Stimulated activated CD4-positive, alpha-beta T cell treated with anti-CD3 and anti-CD28 coated beads, Interleukin-1b, Interleukin-23, amount 100 ng/mL, for 1 hour (primary cell): ENCODE measurements at places on chromosomes 2 and 18.

DNA sequence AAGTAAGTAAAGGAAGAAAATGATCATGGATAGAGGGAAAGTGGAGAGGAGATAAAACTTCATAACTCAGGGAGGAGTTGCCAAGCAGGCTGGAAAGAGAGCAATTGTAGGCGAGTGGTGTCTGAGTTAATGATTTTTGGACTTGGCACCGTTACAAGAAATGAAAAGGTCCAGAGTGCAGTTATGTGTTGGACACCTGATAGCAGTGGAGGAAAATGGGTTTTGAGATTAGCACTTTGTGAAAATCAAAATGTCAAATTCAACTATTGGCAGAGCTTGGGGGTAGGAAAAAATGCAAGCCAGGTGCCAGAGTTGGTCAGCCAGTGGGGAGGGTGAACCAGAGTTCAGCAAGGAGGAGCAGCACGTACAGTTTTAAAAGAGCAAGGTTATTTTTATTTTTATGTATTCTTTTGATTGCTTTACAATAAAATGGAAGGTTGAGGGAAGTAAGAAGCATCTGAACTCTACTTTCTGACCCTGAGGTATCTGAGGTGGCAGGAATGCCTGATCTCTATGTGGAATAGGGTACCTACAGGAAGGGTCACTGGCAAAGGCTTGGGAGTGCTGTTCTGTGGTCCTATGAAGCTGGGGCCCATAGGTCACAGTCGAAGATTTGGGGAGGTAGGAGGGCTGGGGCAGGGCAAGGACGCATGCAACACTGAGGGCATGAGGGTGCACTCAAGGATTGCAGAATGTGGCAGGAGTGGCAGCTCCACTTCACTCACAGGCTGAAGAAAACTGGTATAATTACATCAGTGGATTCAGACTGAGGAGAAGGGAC is 127.5 kb downstream of the CD8B2 start:
- no peak for DNase-seq

- DNase-seq = no peak
Observed at GRCh38 chr18:33612632-33613031, 34.6 kb downstream of the ASXL3 start.

DNA sequence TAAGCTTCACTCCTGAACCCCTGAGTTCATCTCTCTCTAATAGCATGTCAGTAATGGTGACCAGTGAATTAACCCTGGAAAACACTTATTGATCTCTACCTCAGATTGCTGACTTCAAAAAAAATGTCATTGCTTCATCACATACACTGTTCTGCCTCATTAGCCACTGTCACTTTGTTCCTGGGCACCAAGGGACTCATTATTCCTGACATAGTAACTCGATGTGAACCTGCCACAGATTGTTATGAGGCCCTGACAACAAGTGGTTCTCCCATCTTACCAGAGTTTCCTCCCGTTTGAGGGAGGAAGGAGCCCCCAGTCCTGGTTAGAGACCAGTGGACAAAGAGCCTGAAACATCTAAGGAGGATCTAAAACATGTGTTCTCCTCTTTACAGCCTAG is 403.3 kb upstream of the SMIM21 start:
- no peak for DNase-seq

GRCh38 chr2:84077496-84077895 is 381.6 kb downstream of the SUCLG1 start:
- no peak for DNase-seq

GRCh38 chr2:119536211-119536610 is 8.0 kb upstream of the CFAP221 start:
- DNase-seq = no peak

- DNase-seq = no peak
Observed at GRCh38 chr2:215617060-215617824, 181.4 kb upstream of the FN1 start.

DNA sequence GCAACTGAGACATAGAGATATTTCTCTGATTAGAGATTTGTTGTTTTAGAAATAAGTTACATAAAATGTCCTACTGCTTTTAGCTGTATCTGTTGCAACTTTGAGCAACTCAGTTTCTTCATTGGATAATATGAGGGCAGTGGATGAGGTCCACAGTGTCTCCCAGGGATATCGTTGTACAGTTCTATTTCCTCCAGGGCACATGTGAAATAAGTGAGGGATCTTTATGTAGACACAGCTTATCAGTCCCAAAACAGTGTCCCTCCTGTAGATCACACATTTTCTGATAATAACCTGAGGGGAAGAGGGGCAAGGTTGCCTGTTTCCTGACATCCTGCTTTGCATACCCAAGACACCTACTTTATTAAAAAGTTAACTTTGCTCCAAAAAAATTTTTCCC is 1231.2 kb upstream of the ZEB2 start:
- DNase-seq = no peak

DNA sequence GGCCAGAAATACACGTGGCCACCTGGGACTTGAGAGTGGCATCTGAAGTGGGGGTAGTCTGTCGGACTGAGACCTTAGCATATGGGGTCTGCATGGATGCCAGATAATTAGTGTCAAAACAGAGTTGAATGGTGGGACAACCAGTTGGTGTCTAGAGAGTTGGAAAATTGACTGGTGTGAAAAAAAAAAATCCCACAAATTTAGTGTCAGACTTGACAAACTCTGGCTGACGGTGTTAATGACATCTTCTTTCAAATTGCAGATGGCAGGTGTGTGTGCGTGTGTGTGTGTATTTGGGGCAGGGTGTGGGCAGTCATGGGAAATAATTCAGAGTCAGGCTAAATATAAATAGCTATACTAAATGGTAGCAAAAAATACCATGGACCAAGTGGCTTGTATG is 365.4 kb upstream of the RGPD4 start:
- DNase-seq = no peak

DNA sequence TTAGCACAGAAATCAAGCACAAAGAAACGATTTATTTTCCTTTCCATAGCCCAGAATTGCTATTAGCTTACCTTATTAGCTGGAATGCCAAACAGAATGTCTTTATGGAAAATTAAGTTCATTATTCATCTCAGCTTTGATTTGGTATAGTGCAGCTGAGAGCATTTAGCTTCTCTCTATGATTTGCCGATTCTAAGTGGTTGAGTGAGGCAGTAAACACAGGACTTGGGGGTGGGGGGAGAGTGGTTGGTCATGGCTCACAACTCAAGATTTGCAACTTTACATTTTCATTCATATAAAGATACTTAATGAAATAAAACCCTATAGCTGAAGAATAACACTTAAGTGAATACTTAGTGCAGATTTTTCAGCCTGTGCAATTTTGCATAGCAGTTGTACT is 395.2 kb downstream of the TGIF1 start:
- no peak for DNase-seq

DNA sequence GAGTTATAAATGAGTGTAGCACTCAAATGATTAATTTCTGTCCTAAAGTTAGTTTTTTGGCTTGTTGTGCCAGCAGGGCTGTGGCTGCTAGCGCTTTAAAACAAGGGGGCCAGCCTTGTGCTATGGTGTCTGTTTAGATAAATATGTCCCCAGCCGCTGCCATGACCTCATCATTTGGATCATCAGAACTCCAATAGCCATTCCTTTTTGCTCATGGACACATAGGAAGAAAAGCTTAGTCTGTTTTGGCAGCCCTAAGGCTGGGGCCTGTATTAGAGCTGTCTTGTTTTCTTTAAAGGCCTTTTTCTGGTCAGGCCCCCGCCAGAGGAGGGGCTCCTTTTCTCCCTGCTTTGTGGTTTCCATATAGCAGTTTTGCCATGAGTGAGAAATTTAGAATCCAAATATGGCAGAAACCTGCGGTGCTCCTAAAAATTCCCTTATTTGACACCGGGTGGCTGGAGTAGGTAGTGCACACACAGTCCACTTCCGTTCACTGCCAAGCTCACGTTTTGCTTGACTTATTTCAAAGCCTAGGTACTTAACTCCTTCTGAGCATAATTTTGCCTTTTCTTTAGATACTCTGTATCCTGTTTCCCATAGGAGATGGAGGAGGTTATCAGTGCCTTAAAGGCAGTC is 60.4 kb upstream of the SLC35G4 start:
- DNase-seq = no peak

GRCh38 chr2:104432991-104433390 is 420.9 kb upstream of the POU3F3 start:
- no peak for DNase-seq

- DNase-seq = no peak
Observed at GRCh38 chr18:48297139-48297538, 112.0 kb downstream of the ZBTB7C start.

- DNase-seq = no peak
Observed at GRCh38 chr18:58525928-58526424, 102.9 kb downstream of the ALPK2 start.

DNA sequence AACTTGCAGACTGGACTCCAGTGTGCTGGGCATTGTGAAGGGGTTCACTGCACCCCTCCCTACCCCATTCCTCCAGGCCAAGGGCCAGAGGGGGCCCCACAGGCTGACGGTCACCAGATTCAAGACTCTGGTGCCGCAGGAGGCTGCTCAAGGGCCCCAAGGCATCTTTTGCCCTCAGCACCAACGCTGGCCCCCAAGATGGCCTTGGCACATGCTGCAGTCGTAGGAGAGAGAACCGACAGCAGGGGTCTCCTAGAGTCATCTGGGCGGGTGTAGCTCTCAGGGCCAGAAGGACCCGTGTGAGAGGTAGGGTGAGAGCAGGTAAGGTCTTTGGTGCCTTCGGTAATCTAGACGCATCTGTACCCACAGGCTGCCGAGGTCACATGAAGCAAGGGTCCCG is 18.7 kb upstream of the ODC1 start:
- no peak for DNase-seq

- DNase-seq = no peak
Observed at GRCh38 chr2:151682459-151683003, 51.7 kb downstream of the NEB start.

GRCh38 chr2:26086155-26086637 is 52.3 kb downstream of the RAB10 start:
- no peak for DNase-seq

DNA sequence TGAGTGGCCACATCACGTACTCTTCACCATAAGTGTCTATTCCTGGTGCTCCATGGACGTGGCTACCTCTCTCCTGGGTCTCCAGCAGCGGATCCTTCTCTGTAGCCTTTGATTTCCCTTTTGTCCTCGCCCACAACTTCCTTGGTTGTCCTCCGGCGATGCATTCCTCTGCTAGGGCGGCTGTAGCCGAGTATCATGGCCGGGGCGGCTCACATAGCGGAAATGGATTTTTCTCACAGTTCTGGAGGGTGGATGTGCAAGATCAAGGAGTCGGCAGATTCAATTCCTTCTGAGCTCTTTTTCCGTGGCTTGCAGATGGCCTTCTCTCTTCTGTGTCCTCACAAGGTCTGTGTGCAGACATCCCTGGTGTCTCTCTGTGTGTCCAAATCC is 35.7 kb downstream of the ACKR3 start:
- no peak for DNase-seq

- DNase-seq = no peak
Observed at GRCh38 chr2:120525056-120526046, 179.4 kb downstream of the INHBB start.

- DNase-seq = no peak
Observed at GRCh38 chr18:1017227-1018058, 112.8 kb downstream of the ADCYAP1 start.

DNA sequence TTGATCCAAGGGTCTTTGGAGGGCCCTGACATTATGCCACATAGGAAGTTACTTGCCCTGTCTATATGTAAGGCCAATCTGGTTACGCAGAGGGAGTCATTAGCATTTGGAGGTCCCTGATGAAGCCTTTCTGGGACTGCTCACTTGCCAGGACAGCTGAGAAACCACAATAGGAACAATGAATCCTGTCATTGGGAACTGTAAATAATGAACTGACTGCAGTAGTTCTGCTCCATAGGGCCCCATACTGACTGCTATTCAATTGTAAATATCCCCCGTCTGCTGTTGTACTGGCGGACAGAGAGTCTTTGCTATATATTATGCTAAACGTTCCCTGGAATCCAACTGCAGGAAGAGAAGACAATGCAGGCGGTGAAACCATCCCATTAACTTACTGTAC is 149.4 kb upstream of the DCC start:
- DNase-seq = no peak

DNA sequence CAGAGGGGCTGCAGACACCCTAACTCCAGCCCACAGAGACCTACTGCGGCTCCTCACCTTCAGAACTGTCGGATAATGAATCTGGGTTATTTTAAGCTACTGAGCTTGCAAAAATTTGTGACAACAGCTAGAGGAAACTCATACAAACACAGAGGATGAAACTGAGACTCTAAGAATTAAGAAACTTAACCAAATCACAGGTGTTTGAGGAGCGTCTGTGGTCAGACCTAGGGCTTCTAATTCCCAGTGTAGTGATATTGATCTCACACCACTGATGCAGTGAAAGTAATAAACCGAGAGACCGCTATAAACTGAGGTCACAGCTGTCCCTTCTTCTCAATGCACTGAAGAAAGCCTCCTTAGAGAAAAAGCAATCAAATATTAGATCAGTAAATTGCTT is 110.1 kb downstream of the RGPD3 start:
- no peak for DNase-seq

GRCh38 chr2:240672701-240673190 is 9.9 kb downstream of the AQP12B start:
- no peak for DNase-seq

- no peak for DNase-seq
Observed at GRCh38 chr2:205776139-205776538, 93.8 kb downstream of the NRP2 start.

GRCh38 chr2:54757500-54757899 is 34.0 kb downstream of the EML6 start:
- no peak for DNase-seq

GRCh38 chr18:24735624-24736231 is 275.3 kb downstream of the HRH4 start:
- no peak for DNase-seq

- no peak for DNase-seq
Observed at GRCh38 chr2:128560718-128561117, 242.1 kb upstream of the HS6ST1 start.

- DNase-seq = no peak
Observed at GRCh38 chr2:240024766-240025165, 376 bp downstream of the NDUFA10 start.

- DNase-seq = no peak
Observed at GRCh38 chr2:147382322-147382948, 462.4 kb upstream of the ACVR2A start.

- DNase-seq = no peak
Observed at GRCh38 chr2:215218587-215219577, 80.5 kb upstream of the ABCA12 start.

- DNase-seq = no peak
Observed at GRCh38 chr2:50018921-50019320, 864.6 kb upstream of the FSHR start.
